Thymus (tissue), 14 donors: ENCODE measurements at places on chromosomes 1 and 21.

DNA sequence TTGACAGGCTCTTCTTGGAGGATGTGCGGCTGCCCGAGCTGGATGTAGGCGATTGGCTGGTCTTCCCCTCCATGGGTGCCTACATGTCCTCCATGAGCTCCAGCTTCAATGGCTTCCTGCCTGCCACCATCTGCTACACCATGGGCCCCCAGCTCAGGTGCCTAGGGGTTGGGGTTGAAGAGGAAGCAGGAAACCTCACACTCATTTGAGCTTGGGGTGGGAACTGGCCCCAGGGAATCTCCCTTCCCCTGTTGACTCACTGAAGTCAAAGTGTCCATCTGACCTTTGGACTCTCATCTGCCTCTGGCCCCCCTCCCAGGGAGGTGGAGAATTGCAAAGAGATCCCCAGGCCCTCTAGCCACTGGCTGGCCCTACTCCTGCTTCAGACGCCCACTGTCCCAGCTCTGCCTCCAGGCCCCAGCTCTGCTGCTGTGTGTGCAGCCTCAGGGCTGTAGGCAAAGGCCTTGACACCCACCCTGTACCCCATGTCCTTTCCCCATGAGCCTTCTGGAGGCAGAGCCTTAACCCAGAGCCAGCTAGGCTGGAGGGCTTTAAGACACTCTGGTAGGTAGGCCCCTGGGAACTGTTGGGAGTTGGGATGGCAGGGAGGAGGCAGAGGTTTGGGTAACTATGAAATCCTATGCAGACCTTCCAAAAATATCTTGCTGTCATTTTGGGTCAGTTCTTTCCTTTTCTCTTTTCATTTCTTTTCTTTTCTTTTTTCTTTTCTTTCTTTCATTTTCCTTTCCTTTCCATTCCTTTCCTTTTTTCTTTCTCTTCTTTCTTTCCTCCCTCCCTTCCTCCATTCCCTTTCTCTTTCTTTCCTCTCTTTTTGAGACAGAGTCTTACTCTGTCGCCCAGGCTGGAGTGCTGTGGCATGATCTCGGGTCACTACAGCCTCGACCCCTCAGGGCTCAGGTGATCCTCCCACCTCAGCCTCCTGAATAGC lies 66.9 kb upstream of the TINAGL1 start:
- peak; percentile 59 for DNase-seq

GRCh38 chr1:112701227-112702066 lies 5.5 kb downstream of the RHOC start:
- DNase-seq, result no peak

- DNase-seq, result no peak
These were observed 773 bp upstream of the RCC2 start for GRCh38 chr1:17440074-17440826.

- DNase-seq, result no peak
These were observed 274.4 kb downstream of the PTBP2 start for GRCh38 chr1:96996001-96996400.

GRCh38 chr1:87331365-87332241 lies 2.9 kb downstream of the LMO4 start:
- no peak for DNase-seq

- no peak for DNase-seq
These were observed 9.7 kb downstream of the SKI start for GRCh38 chr1:2237773-2238172.

- DNase-seq, result no peak
These were observed 34.4 kb downstream of the TTC39A start for GRCh38 chr1:51295926-51296325.

DNA sequence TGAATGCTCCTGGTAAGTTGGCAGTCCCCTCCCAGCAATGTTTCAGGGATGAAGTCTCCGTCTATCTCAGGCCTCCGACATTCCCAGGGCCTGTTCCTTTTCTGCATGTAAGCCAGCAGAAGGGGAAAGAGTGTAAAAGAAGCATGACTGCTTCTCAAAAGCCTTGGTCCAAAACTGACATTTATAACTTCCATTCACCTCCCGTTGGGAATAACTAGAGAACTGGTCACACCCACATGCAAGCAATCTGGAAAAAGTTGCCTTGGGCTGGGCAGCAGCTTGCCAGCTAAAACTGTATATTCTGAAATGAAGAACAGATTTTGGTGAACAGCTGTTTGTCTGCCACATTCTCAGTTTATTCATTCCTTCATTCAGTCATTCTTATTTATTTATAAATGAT lies 24.2 kb upstream of the NPL start:
- DNase-seq, result no peak

- DNase-seq, result no peak
These were observed 19.5 kb downstream of the UBASH3A start for GRCh38 chr21:42423197-42423675.

GRCh38 chr1:145879775-145880174 lies 5.9 kb downstream of the ANKRD35 start:
- DNase-seq, result no peak

GRCh38 chr1:70455291-70455690 lies 44.2 kb downstream of the CTH start:
- DNase-seq, result no peak

DNA sequence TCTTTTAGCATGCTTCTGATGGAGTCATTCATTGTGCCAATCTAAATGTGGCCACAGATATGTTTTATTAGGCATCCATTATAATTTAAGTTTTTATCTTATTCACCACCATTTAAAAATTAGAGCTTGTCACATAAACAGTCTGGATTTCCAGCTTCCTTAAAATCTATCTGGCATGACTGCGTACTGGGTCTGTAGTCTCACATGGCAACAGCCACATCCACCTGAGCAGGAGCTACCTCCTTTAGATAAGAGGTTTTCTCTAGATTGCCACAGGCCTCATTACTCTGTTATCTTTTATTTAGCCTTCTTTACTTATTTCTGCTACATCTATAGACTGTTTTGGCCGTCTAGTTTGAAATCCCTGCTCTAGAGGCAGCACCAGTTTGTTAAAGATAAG lies 29.1 kb downstream of the B3GALT2 start:
- DNase-seq, result no peak

GRCh38 chr1:246005067-246005466 lies 502.0 kb downstream of the SMYD3 start:
- no peak for DNase-seq

DNA sequence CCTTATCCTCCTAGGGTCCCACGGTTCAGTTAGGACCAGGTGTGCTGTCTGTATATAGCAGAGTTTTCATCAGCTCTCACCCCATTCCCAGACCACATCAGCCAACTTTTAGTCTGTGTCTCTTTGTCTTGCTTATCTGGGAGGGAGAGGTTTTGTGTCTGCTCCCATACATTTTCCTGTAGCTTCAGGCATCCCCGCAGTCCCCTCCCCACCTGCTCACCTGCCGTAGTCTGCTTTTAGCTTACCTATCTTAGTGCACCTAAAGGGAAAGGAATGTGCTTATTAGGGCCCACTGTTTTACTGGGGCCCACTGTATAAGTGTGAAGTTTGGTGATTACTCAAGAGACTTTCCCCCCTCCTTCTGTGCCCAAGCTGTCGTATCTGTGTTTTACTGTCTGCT lies 225.1 kb downstream of the PLA2G4A start:
- no peak for DNase-seq

DNA sequence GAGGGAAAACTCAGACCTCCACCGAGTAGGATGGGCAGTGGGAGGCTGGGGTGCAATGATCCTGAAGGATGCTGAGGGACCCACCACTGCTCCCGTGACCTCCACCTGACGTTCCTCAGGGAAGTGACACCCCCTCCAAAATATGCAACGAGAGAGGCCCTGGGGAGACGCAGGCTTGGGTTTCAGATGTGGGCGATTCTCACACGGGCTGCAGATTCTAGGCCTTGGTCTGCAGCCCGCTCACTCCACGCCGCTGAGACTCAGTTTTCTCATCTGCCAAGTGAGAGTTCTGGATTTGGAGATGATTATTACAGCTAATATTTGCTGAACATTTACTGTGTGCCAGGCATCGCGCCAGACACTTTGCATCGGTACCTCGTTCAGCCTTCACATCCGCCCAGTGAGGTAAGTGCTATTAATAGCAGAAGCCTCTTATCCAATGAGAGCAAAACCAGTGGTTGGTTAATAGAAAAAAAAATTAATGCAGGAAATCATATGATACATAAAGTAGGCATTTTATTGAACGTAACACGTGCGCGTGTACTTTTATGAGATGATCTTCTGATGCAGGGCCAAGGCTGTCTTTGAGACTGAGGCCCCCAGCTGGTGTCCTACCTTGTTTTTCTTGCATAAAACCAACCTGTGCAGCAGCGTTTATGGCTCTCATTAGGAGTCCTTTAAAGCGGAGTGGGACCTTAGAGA lies 102.0 kb upstream of the RUNX3 start:
- DNase-seq, result no peak

- no peak for DNase-seq
These were observed 200.6 kb downstream of the PRDM2 start for GRCh38 chr1:13900583-13900982.

GRCh38 chr1:232422898-232423297 lies 207.0 kb downstream of the SIPA1L2 start:
- no peak for DNase-seq

DNA sequence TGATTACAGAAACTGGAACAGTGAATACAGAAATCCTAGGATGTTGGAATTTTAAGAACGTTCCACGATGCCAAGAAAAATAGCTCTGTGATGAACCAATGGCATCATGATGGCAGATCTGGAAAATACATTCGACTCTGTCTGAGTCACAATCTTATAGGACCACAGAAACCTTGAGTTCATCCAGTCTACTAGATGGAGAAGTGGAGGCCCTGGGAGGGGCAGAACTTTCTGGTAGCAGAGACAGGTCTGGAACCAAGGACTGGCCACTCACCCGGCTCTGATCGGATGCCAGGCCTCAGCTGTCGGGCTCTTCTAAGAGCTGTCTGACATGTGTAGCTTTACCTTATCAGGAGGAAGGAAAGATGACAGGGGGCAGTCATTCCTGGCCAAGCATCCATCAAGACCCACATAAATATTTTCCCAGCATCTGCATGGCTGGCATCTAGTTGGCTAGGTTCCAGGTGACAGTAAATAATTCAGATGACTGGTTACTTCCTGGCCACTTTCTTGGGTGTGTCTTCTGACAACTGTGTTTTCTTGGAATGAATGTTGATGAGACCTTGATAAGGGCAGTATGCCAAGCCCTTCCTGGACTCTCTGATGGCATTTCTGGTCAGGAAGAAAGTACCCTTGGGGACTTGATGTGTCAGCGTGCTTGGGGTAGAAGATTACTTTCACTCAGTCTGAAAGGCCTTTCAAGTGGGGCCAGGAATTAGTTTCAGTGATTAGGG lies 72.6 kb upstream of the TRABD2B start:
- DNase-seq, result no peak
